Left forelimb (tissue), 1 donor: ENCODE measurements at places on chromosomes 7 and 10.

DNA sequence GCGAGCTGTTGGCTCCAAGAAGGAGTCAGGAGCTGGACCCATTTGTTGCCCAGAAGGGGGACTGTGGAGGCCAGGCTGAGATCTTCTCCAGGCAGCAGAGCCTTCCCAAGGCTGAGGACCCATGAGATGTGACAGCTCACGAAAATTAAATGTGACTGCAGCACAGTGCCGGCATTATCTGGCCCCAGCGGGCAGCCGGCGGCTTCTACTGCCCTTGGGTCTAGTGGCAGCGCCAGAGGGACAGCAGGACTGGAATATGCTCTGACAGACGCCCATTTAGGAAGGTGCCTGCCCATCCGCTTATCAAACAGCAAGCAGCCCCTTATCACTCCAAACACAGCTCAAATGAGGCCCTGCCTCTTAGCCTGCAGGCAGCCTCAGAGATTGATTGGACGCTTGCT, 122.9 kb upstream of the LYZL2 start:
- DNase-seq: no peak

GRCh38 chr10:6086375-6087233, 2.2 kb upstream of the RBM17 start:
- peak; percentile 83 for DNase-seq

- DNase-seq: no peak
These were observed 7.4 kb downstream of the LSMEM1 start for GRCh38 chr7:112488264-112488552.

- DNase-seq: no peak
These were observed 479.3 kb upstream of the PODXL start for GRCh38 chr7:132035517-132036362.

DNA sequence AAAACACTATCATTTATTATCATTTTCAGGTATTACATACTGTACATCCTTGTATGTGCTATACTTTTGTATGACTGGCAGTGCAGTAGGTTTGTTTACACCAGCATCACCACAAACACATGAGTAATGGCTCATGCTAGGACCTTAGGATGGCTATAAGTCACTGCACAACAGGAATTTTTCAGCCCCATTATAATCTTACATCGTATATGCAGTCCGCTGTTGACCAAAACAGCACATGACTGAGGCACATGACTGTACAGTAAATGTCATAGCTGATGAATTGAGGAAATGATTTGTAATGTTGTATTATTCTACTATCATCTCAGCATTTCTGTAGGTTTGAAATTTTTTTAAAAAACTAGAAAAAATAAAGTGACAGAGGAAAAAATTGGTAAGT, 38.6 kb downstream of the BPGM start:
- DNase-seq: no peak

GRCh38 chr10:75770626-75771081, 339.2 kb downstream of the LRMDA start:
- DNase-seq: no peak

- DNase-seq: peak; percentile 59
These were observed 95.2 kb downstream of the WDR37 start for GRCh38 chr10:1151076-1152033.

GRCh38 chr10:21160116-21160515, 263.0 kb upstream of the NEBL start:
- no peak for DNase-seq

DNA sequence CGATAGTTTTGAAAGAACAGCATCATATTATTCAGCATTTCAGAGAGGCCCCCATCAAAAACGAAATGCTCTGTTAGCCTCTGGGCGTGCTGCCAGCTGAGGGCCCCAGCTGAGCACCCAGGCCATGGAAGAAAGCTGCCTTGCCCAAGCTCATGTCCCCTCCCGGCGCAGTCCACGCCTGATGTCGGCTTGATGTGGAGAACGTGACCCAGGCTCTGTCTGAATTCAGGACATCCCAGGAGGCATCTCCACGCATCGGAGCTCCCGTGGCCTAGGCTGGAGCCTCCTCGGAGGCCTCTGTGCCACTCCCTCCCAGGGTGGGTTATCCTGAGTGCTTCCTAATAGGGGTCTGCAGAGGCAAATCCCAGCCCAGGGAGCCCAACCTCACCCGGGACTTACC, 218.3 kb upstream of the AKR1E2 start:
- no peak for DNase-seq

DNA sequence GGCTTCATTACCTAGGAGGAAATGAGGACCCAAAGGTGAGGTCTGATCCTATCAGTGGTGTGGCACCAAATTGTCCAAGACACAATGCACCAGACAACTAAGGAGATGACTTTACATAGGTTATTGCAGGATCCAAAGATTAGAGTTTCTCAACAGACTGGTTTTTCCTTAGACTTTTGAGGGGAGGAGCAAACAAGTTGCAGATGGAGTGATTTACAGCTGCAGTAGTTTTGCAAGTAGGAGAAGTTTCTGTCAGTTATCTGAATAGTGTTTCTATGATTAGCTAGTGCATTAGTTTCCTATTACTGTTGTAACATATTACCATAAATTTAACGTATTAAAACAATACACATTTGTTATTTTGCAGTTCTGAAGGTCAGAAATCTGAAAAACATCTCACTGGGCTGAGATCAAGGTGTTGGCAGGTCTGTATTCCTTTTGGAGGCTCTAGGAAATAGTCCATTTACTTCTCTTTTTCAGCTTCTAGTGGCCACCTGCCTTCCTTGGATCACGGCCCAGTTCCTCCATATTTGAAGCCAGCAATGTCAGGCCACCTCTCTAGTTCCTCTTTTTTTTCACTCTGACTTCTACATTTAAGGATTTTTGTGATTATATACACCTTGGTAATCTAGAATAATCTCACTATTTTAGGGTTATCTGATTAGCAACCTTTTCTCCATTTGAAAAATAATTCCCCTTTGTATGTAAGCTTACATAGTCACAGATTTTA, 994.9 kb downstream of the REEP3 start:
- DNase-seq: no peak

DNA sequence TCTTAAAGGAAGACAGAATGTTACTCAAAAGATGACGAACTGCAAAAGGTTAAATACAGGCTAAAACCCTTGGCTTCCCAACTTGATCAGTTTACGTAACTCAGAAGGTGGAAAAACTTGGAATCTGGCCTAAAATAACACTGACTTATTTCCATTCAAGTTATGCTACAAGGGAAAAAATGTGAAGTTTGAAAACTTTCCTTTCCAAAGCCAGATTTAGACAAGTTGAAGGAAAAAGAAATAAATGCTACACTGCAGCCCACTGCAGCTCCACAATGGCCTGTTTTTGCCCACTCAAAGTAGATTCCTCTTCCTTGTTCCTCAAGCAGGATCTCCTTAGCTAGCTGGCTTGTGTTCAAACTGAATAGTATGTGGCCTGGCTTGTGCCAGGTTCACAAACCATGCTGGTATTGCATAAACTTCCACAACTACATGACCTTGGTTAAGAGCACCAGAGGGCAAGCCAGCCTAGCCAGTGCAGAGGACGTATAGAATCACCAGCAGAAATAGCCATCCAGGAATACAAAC, 166.2 kb downstream of the CPEB3 start:
- no peak for DNase-seq

- no peak for DNase-seq
These were observed 142.6 kb upstream of the SORCS3 start for GRCh38 chr10:104498347-104499081.

DNA sequence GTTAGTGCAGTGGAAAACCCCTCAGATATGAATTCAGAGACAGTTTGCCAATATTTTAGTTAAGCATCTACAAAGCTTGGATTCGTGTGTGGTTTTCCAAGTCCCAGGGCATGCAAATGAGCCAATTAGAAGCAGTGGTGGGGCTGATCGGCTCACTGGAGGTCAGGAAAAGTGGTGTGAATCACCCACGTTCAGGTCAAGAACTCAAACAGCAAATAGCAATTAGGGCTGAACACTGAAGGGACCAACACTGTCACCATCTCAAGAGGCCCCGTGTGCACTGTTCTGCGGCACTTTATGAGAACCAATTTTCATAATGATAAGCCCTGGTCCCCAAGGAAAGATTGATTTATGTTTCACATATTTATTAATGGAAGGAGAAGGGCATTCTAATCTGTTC, 68.9 kb downstream of the ADARB2 start:
- DNase-seq: no peak

DNA sequence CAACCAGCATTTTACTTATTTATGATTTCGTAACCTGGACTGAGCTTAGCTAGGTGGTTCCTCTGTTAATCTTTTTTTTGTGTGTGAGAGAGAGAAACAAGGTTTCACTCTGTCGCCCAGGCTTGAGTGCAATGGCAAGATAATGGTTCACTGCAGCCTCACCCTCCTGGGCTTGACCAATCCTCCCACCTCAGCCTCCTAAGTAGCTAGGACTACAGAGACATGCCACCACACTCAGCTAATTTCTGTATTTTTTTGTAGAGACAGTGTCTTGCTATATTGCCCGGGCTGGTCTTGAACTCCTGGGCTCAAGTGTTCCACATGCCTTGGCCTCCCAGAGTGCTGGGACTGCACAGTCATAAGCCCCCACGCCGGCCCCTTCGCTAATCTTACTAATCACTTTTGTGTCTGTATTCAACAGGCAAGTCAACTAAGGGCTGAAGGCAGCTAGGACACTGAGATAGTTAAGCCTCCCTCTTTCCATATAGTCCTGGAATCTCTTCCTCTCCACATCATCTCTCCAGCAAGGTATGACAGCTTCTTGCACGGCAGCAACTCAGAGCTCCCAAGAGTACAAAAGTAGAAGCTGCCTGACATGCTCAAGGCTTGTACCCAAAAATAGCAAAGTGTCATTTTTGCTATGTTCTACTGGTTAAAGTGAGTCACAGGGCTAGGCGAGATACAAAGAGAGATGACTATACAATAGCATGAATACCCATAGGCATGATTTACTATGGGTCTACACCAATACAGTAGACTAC, 11.3 kb downstream of the KMT2C start:
- no peak for DNase-seq

DNA sequence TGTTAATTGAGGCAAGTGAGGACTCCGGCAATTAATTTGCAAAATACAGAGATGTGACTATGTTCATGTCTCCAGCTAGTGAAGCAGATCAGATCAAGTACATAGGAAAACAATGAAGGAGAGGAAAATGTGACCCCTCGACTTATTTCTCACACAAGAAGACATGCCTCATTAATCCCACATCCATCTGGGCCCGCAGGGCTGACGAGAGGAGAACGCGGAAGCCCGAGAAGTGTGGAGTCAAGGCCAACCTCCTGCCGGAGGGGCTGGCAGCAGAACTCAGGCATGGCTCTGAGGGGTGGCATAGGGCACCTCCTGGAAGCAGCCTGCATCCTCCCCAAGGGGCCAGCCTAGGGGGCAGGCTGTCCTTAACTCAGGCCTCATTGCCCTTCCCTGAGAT, 54.4 kb downstream of the ZNF503 start:
- DNase-seq: no peak

GRCh38 chr7:84547331-84547730, 352.7 kb upstream of the SEMA3A start:
- no peak for DNase-seq

GRCh38 chr10:76456197-76456596, 1024.8 kb downstream of the LRMDA start:
- no peak for DNase-seq

DNA sequence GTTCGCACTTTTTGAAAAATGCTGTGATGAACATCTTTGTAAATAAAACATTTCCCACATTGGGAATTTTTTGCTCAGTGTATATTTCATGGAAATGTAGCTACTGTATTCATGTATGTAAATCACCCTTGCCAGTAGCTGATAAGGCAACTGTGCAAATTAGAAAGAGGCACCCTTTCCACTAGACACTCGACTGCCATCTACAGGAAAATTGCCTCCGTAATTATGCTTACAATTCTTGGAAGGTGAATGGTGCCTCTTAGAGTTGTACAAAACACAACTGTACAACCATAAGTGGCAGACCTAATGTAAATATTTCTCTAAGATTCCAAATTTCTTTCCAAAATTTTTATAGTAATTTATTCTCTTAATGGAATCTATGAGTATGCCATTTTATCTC, 491.7 kb downstream of the CCSER2 start:
- DNase-seq: no peak

DNA sequence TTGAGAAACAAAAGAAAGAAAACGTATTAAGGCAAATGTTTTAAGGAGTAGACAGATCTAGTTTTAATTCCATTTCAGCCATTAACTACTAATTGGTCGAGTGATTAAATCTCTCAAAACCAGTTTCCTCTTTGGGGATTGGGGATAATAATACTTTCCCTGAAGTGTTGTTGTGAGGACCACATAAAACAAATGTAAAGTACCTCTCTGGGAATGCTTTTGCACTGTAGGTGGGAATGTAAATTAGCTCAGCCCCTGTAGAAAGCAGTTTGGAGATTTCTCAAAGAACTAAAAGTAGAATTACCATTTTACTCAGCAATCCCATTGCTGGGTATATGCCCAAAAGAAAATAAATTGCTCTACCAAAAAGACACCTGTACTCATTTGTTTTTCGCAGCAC, 36.0 kb upstream of the PPP1R3C start:
- DNase-seq: no peak

DNA sequence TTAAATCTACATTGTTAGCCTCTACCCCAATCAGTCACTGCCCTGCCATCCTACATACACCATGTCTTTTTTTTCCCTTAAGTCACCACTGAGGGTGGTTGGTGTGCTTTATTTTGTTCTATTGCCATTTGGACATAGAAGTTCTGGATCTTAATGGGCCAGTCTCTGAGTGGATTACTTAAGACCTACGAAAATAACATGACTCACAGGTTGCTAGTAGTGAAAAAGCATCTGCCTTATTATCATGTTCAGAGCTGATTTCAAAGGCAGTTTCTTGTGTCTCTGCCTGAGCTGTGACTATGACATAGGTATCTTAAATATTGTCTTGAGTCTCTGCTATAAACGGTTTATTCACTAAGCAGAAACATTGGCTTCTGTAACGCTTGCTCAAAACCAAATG, 410.8 kb downstream of the MDFIC start:
- DNase-seq: no peak
